Activated T-helper 1 cell treated with Interleukin-2 at 50 U/mL for 16 hours (primary cell): ENCODE measurements at places on chromosomes 2 and 18.

DNA sequence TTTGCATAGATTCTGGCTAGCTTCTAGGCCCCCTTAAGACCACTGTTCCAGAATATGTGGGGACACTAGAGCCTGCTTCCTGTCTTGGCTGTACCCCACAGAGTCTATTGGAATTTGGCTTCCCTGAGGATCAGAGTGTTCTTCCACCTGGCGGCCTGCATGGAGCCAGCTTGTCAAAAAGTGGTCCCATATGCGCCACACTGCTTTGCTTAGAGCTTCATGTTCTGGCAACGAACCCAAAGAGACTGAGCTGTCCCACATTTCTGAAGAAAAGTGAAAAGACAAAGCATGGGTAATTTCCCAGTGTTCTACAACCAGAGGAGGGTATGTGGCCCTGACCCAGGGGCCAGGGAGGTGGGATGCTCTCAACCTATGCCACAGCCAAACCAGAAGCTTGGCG, 52.7 kb upstream of the FZD7 start:
- no peak for DNase-seq

DNA sequence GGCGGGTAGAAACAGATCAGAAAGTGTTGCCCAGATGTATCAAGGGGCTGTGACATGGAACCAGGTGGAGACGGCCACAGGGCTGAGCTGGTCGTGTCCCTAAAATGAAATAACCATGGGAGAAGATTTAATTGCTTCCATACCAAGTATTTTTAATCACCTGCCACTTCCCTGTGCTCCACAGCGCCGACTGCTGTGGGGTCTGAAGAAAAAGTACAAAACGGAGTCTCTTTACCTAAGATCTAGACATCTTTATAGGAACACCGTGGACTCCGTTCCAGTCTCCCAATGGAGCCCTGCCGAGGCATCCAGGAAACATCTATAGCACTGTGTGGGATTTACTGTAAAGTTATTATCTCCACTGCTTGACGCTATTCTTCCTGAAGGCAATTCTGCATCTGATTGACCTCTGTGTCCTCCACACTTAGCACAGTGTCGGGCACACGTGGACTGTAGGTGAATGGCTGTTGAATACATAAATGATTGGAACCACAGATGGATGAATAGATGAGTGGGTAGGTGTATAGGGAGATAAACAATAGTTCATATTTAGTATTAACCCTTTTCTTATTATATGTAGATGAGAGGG, 21.6 kb upstream of the GYPC start:
- no peak for DNase-seq

- DNase-seq, result no peak
Measured at GRCh38 chr2:217505303-217505702, 497.5 kb downstream of the TNS1 start.

GRCh38 chr2:196153480-196153879, 17.9 kb downstream of the STK17B start:
- no peak for DNase-seq

GRCh38 chr18:73352546-73352945, 484.8 kb upstream of the NETO1 start:
- no peak for DNase-seq

- no peak for DNase-seq
Measured at GRCh38 chr2:148640767-148641166, 3.8 kb upstream of the EPC2 start.
